ENCODE measurements at places on chromosomes 2 and 18. TPM values are rescaled to one million over a fixed set of nuclear protein-coding genes. Genes with fewer than 3 reads are reported as not detected.

DNA sequence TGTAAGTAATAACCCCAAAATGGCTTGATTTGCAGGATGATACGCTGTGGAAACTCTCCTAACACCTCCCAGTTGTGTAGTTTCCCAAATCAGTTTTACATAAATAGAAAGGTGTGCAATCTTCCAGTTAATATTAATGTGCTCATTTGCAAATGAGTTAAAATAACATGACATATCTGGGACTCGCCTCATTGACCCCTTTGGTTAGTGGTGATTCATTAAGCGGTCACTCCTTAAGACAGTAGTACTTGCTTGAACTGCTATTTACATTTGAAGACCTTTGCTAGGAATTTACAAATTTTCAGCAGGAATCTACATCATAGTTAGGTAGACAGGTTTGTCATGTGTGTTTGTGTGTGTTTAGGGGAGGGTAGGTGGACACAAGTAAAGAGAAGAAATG is 1367.7 kb upstream of the CELF4 start:
- no peak for DNase-seq

Gene IL36RN
- total RNA-seq: not detected

Gene SNRNP27
- 71.0 TPM for total RNA-seq

Gene RBM45
- 7.6 TPM for total RNA-seq
